ENCODE measurements at places on chromosomes 7 and 10.

- no peak for DNase-seq
These were observed 66.3 kb upstream of the IL6 start for GRCh38 chr7:22660732-22661131.

DNA sequence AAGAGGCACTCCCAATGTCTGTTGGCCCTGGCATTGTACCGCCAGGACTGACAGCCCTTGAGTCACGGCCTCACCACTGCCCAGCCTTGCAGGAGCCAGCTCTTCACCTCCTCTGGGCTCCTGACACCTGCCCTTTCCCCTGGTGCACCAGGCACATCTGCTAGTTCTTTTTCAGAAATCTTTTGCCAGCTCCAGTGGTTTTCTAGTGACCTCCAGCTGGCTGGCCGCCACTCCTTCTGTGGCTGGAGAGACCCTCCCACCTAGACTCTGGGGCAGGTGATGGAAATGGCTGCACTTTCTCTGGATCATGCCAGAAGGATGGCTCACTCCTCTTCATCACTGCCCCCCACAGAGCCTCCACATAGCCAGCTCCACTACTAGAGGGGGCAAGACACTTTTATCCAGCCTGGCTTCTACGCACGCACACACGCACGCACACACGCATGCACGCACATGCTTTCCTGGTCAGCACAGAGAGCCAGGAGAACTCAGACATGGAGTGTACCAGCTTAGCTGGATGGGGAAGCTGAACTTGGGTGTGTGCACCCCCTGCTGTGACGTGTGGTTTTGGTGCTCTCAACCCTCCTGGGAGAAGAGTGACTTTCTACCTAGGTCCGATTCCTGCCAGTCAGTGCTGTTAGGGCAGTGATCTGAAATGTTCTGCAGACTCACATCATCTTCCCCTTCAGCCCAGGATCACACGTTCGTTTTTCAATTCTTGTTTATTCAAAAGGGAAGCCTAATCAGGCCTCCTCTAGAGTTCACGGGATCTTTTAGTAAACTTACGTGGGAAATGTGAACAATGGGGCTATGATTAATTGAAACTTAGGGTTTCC is 222.0 kb downstream of the PRPF18 start:
- no peak for DNase-seq

GRCh38 chr10:128463991-128464760 is 338.0 kb upstream of the MKI67 start:
- no peak for DNase-seq

DNA sequence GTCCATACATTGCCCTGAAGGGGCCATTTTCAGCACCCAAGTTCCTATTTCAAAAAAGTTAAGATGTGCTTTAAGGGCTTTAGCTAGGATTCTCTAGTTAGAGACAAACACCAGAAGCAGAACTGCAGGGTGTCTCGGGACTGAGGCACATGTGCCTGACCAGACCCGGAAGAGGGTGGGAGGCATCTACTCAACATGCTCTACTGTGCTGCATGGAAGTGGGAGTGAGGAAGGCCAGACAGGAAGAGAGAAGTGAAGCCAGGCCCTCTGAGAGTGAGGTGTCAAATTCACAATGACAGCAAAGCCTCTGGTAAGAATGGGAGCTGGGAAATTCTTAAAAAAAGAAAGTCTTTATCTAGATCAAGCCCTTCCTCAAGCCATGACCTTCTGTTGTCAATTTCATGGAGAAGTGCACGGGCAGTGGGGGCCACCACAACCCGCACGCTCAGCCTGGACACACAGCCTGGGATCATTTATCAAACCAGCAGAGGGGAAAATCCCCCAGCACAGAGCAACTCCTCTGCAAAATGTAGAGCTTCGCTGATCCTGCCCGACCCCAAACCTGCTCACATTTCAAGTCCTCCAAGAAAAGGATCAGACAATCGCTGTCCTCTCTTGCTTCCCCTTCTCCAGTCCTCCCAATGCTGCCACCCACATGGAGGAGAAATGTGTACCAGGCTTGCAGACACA is 38.7 kb downstream of the PLXNA4 start:
- DNase-seq = no peak

GRCh38 chr7:81140252-81140651 is 221.4 kb upstream of the SEMA3C start:
- DNase-seq = no peak

DNA sequence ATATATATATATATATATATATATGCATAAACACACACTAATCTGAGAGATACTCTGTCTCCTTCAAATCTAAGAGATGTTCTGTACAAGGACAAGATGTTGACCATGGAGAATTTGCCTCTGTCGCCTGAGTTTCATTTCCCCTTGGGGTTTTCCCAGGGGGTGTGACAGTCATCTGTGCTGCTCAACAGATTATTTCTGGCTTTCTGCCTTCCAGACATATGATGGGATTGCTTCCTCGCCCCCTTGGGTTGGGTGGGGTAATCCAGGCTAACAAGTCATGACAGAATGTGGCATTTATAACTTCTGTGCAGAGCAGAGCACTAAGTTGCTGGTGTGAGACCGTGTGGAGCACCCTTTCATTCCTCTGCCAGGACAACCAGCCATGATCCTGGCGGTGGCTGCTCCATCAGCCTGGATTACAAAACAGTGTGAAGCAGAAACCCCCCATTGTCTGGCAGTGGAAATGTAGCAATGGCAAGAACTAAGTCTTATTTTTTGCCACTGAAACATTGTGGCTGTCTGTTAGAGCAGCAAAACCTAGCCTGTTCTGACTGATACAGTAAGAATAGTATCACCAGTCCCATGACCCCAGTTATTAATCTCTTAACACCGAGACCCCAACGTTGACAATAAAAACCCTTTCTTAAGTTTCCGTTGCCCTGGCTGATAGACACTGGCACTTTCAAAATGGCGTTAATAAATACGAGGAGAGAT is 13.7 kb upstream of the USP6NL start:
- no peak for DNase-seq

DNA sequence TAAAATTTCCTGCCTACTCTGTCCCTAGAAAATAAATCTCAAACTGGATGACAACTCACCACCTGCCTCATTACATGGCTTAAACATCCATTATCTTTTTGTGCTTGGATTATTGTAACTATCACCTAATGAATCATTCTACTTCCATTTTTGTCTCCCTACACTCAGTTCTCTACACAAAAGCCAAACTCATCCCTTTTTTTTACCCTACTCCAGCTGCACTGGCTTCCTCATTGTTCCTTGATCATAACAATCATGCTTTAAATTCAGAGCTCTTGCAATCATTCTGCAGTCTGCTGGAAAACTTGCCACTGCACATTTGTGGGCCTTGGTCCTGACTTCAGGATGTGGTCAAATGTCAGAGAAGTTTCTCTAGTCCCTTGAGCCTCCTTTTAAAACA is 280.0 kb downstream of the DGKB start:
- DNase-seq = no peak

DNA sequence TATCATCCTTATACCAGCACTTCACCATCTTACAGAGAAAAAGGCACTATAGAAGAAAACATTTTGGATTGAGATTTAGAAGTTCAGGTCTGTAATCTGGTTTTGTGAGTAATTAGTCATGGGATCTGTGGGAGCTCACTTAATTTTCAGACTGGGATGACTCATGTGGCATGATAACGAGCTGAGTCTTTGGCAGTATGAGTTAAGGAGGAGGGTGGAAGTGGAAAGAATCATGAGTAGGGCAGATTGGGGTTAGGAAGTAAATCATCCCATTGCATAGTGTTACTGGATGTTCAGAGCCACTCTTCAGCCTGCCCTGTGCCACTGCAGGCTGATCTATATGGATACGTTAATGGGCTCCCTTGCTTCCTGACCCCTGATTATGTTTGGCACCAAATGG is 64.9 kb downstream of the ZNF92 start:
- DNase-seq = no peak

- DNase-seq = no peak
These were observed 35.4 kb upstream of the TM9SF3 start for GRCh38 chr10:96622013-96622787.

- DNase-seq = no peak
These were observed at the start of gene SEMA3E for GRCh38 chr7:83648464-83649241. Gene SEMA3E, minus strand, starts transcription at chr7:83649139.

DNA sequence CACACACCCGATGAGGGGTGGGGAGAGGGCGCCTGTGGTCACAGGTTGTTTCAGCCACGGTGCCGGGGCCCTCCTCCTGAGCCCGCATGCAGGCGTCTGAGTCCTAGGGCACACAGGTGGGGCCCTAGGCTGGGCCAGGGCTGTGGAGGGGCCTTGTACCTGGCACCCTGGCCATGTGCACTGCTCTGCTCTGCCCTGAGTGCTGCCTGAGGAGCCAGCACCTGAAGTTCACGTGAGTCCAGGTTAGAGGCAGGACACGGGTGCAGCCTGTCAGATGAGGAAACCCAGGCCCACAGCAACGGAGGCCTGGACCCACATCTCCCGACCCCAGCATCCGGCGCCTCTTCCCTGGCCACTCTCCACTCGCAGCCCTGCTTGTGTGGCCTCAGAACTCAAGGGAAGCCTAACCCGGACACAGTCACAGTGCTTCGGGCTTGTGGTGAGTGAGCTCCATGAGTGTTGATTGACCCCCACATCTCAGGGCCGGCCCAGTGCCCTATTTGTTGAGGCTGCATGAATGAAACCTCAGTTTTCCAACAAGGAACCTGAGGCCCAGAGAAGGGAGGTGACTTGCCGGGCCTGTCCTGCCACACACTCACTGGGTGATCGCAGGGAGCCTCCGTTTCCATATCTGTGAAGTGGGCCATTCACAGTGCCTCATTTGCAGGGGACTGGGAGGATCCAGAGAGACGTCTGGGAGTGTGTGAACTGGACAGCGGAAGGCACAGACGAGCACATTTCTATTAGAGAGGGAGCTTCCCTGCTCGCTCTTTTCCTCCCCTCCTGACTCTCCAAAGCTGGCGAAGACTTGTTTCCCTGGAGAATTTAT is 39.6 kb downstream of the PPIF start:
- no peak for DNase-seq

- DNase-seq = no peak
These were observed 2.5 kb downstream of the ZEB1 start for GRCh38 chr10:31321396-31321941.

DNA sequence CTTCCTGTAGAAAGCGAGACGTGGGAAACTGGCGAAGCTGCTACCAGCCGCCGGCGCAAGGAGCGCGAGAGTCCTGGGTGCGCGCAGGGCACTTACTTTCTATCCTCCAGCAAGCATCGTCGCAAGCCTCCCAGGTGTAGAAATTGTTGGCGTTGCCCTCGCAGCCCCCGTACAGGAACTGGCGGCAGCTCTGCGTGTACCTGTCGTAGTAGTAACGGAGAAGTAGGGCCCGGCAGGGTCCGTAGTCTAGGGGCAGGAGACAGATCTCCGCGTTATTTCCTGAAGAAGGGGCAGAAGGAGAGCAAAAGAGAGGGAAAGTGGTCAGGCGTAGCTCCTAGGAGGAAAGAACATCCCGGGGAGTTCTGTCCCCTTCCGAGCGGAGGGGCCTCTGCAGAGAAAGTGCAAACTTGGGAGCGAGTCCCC is 501 bp downstream of the TFPI2 start:
- DNase-seq = peak; percentile 20

GRCh38 chr10:49352323-49352722 is 43.6 kb downstream of the DRGX start:
- DNase-seq = no peak

GRCh38 chr10:63929831-63930467 is 408.7 kb downstream of the REEP3 start:
- no peak for DNase-seq

DNA sequence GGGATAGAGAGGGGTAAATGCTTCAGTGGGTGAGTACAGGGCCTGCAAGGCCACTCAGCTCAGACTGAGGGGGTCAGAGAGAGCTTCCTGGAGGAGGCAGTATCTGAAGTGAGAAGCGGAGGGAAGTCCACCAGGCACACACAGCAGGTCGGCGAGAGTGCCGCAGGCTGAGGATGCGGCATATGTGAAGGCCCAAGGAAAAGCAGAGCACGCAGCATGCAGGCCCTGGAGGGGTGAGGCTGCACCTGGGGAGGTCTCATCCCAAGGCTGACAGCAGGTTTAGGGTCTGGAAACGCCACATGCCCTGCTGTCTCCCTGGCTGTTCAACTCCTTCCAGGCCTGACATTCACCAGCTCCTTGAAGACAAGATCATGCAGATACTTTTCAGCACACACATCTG is 40.4 kb upstream of the PSAP start:
- DNase-seq = no peak

DNA sequence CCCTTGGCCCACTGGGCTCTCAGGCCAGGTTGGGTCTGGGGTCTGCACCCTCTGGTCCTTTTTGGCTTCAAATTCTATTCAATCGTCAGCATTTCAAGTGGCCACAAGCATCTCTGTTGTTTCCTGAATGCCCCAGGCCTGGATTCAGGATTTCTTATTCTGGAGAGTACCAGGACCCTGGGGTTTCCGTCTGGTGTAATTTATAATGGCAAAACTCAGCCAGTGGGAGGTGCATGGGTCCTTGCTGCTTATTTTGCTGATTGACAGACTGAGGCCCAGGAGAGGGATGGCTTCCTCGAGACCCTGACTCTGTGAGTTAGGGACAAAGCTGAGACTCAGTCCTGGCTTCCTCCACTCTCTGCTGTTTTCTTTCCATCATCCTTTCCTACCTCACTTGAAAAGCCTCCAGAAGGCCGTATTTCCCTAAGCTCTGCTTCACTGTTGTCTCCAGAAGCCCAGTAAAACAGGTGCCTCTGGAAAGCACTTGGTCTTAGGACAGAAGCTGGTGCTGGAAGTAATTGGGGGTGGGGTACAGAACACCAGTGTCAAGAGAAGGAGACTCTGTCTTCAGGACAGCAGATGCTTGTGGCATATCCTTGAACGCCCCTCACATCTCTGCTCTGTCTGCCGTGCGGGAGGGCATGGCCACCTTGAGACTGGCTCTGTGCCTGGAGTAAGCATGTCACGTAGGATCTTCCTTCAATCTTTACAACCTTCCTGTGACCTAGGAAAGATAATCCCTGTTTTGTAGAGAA is 39.4 kb upstream of the SH2D4B start:
- DNase-seq = no peak

DNA sequence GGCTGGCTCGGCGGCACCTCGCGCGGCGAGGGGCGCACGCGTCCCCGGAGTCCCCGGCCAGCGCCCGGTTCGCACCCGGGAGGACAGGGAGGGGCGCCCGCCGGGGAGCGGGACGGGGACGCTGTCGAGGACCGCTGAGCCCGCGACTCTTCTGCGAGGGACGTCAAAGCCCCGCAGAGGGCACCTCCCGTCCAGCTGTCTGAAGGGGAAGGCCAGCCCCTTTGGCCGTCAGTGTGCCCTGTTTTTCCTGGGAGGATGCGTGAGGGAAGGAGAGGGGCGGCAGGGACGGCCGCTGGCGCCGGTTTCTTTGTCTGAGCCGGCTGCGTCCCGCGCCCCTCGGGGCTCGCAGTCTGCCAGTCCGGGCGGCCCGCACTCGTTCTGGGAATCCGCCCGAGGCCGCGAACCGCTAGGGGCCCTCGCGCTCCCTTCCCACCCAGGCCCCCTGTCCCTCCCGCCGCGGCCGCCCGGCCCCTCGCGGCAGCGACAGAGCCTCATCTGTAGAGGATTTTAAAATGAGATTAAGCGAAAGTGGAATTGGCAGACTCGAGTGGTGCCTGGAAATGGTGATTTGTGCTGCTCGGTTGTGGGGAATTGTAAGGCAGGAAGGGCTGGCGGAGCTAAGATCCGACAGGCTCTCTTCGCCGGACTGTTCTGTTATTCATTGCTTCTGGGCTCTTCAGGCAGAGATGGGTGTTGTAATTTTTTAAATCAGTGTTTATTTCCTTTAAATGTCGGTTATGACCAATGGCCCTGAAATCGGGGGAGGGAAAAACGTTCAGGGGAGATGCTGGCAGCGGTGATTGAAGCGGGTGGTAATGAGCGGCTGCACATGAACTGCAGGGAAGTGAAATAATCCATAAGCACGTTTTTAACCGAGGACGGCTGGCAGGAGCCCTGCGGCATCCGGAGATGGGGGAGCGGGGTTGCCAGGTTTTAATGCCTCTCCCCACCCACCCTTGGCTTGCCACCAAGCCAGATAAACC is 618 bp upstream of the RELN start:
- peak; percentile 70 for DNase-seq
